ENCODE measurements at places on chromosomes 13 and 19. TPM values are rescaled to one million over a fixed set of nuclear protein-coding genes. Genes with fewer than 3 reads are reported as not detected.

GRCh38 chr13:109410868-109411267 lies 375.5 kb downstream of the IRS2 start:
- DNase-seq, result no peak

DNA sequence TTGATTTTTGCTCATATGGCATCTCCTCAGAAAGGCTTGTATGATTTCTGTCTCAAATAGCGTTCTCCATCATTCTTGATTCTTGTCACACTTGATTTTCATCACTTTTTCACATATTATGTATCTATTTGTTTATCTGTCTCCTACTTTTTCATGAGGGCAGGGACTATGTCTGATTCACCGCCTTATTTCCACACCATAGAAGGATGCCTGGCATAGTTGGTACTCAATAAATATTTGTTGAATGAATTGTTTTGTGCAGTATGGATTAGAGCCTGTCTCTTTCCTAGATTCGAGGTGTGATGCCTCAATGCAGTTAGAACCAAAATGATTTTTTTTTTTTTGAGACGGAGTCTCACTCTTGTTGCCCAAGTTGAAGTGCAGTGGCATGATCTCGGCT lies 12.1 kb downstream of the SAE1 start:
- DNase-seq, result no peak

YIF1B gene
- polyA plus RNA-seq, result 62.7 TPM

UBE2L5 gene
- polyA plus RNA-seq, result not detected

KCNN1 gene
- polyA plus RNA-seq, result 0.37 TPM

GRCh38 chr13:24012648-24013047 lies 115.3 kb upstream of the C1QTNF9B start:
- DNase-seq, result no peak

NCAN gene
- not detected for polyA plus RNA-seq

DNA sequence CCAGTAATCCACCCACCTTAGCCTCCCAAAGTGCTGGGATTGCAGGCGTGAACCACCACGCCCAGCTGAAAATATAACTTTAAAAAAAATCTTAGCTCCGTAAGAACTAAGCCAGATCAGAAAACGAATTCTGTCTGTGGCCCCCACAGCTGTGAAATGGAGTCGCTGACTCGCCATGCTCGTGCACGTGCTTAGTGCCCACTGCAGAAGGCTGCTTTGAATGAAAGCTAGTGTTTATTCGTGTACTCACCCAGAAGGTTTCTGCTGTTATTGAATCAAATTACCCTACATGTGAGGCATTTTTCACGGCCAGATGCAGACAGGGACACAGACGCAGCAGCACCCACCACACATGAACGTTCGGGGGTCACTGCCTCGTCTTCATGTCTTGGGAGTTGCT lies 61.7 kb upstream of the F7 start:
- no peak for DNase-seq

DNA sequence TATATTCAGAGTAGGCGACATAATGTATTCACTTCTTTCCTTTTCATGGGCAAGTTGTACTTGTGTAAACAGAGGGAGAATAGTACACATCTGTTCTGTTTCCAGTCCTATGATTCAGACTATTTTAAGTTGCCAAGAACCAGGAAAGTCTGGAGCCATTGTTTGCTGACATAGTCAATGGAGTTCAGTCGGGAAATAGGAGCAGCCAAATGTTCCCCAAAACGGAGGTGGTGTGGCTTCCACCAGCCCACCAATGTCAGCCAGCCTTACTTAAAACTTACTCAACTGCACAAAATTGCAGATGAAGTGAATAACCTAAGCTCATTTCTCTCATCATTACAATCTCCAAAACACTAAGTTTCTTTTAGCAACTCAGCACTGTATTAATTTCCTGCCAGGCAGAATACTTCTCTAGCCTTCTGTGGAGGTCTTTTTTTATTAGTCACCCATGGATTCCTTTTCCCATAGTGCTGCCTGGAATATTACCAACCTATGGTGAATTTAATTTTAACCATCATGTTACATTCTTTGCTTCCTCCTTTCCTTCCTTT lies 22.3 kb upstream of the CSNK1A1L start:
- no peak for DNase-seq

APC2 gene
- polyA plus RNA-seq, result not detected

C5AR1 gene
- polyA plus RNA-seq, result 6.5 TPM

GRCh38 chr13:35343417-35343816 lies 133.1 kb downstream of the MAB21L1 start:
- no peak for DNase-seq

DNA sequence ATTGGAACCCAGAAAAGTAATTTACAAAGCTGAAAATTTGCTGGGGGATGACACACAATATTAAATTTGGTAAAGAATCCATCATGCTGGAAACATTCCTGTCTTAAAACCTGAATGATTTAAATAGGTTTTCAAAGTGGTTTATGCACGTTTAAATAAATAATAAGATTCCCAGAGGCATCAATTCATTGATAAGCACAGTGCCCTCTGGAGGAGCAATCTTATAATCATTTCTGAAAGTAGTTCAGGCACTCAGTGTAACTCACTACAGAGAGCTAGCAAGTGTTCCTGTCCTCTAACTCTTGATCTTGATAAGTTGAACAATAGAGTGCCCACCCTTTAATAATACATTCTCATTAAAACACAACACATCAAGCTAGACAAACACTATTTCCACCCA lies 43.5 kb upstream of the SHISA2 start:
- DNase-seq, result no peak

DNA sequence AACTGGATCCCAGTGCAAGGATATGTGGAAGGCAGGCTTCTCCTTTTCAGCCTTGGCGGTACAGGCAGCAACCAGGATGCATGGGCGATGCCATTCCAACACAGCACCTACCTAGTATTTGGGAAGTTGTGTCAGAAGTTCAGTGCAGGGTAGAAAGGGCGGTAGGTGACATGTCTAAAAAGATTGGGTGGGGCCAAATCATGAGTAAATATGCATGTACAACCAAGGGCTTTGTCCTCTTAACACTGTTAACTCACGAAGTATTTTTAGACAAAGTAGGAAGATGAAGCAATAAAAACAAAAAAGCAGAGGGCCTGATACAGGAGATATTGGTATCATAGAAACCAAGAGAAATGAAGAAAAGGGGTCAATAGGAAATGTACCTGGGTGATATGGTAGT lies 392.1 kb downstream of the MYO16 start:
- no peak for DNase-seq

- DNase-seq, result no peak
Measured at GRCh38 chr13:47800593-47800992, 200.5 kb downstream of the SUCLA2 start.

DNA sequence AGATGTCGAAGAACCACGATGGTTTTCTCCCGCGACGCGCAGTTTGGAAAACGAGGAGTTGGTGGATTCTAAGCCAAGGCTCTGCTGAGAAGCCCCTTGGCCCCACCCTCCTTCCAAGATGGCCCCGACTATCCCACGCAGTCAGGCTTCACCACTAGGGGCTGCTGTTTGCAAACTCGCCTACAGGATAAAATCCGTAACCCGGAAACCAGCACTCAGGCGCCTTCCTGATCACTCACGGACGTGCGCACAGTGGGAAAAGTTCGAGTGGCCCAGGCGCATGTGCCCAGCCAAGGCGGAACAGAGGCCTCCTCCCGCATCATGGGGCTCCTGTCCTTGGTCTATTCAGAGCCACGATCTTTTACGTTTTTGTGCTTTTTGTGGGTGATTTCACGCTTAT lies 19.2 kb upstream of the UQCR11 start:
- DNase-seq, result peak; percentile 60

DNA sequence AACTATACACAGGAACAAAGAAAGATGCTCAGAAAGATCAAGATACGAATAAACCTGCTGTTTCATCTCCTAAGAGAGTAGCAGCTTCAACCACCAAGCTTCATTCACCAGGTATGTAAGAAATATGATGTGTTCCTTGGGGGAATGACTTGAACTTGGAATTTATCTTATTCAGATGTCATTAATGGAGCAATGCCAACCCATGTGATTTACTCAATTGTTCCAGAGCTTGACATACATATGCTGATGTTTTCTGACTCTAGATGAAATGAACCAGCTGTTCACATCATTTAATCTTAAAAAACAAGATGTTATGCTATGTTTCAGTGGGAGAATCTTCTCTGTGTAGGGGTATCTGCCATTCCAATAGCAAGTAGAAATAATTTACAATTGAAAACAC lies 270.9 kb downstream of the SLC7A1 start:
- no peak for DNase-seq

- DNase-seq, result peak; percentile 68
Measured at GRCh38 chr19:10102787-10103236, 334 bp upstream of the ANGPTL6 start.

DNA sequence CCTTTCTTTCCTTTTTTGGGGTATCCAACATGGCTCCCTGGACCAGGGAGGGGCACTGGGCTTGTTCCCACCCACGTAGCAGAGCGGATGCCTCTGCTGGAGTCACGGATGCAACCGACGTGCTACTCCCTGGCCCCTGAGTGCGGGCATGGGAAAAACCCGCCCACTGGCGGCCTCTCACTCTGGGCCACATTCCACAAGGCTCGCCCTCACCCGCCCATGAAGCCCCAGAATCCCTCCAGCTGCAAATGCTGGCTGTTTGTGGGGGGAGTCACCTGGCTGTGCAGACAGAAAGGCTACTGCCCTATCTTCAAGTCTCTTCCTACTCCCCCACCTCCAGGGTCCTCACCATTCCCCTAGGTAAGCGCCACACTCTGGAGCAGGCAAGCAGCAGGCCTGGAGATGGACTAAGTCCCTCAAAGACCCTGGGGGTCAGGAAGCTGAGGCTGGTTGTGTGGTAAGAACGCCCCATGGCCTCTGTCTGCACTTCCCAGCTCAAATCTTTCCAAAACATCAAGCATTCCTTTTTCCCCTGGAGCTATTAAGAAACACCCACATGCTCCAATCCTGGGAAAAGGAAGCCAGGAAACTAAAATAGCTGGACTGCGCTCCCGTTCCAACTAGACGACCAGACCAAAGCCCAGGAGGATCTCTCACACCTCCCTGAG lies 17.9 kb upstream of the EPHX3 start:
- peak; percentile 88 for DNase-seq

DNA sequence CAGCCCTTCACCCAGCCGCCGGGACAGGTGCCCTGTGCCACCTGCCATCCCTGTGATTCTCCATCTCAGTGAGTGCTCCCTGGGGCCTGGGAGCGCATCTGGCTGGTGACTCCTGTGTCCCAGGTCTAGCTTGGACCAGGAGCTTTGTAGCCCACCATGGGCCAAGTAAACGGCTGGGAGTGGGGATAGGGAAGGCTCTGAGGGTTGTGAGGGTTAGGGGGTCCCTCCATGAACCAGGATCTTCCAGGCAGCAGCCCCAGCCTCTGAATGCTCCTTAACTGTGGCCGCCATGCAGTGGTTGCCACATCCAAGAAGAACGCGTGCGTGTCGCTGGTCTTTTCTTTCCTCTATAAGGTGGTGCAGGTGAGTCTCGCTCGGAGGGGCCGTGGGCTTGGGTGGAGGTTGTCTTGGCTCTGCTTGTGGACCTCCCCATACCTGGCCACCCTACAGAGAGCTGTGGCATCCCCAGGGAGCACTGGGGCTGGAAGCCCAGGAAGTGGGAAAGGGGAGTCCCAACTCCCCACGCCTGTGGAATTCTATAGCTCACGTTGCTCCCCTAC lies 8.4 kb downstream of the AP1M1 start:
- DNase-seq, result no peak

- DNase-seq, result no peak
Measured at GRCh38 chr13:30731361-30732045, 3.8 kb upstream of the ALOX5AP start.

GRCh38 chr19:40091205-40092129 lies 724 bp upstream of the ZNF780A start:
- no peak for DNase-seq

GRCh38 chr19:45499196-45500180 lies 1.2 kb downstream of the PPM1N start:
- DNase-seq, result peak; percentile 56

DIRAS1 gene
- polyA plus RNA-seq, result 7.6 TPM

DNA sequence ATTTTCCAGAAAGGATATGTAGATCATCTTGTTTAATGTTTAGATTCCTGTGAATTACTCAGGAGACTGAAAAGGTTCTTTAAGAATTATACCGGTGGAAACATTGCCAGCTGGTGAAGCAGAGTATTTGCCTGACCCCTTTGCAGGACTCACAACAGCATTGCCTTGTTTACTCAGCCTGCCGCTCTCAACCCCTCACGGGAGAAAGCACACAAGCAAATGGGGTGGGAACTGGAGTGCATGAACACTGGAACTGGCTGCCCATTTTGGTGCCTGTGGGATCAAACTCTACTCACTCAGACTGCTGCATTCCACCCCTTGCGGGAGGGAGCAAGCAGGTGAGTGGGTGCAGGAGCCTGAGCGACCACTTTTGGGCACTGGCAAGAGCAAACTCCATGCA lies 804.7 kb upstream of the SLITRK1 start:
- DNase-seq, result no peak

DNA sequence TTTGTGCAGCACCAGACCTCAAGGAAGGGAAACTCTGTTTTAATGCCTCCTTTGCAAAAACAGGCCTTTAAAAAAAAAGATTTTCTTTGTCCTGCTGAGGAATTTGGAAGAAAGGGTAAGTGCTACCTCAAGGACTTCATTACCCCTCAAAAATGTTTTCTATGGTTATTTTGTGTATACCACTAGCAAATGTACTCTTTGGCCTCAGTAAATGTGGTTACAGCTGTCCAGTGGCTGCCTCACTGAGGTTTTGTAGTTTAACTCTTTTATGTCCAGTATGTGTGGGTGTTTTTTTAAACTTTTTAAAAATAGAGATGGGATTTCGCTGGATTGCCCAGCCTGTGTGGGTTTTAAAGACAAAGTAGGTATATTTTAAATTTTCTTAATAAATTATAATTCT lies 42.2 kb upstream of the TSC22D1 start:
- no peak for DNase-seq

SSC5D gene
- polyA plus RNA-seq, result 2.2 TPM

GRCh38 chr13:98504029-98504351 lies 72.9 kb downstream of the STK24 start:
- DNase-seq, result no peak

GRCh38 chr19:5628461-5628860 lies 5.6 kb downstream of the SAFB start:
- no peak for DNase-seq

ZNF845 gene
- polyA plus RNA-seq, result 1.9 TPM

GRCh38 chr13:94093652-94094315 lies 385.7 kb downstream of the DCT start:
- DNase-seq, result no peak

ACP7 gene
- polyA plus RNA-seq, result 0.13 TPM

- no peak for DNase-seq
Measured at GRCh38 chr13:113794086-113794485, 35.1 kb downstream of the TMEM255B start.

RNU6-9 gene
- not detected for polyA plus RNA-seq

GRCh38 chr13:32553720-32554119 lies 15.1 kb upstream of the N4BP2L2 start:
- no peak for DNase-seq
